ENCODE measurements at places on chromosomes 1 and 21.

DNA sequence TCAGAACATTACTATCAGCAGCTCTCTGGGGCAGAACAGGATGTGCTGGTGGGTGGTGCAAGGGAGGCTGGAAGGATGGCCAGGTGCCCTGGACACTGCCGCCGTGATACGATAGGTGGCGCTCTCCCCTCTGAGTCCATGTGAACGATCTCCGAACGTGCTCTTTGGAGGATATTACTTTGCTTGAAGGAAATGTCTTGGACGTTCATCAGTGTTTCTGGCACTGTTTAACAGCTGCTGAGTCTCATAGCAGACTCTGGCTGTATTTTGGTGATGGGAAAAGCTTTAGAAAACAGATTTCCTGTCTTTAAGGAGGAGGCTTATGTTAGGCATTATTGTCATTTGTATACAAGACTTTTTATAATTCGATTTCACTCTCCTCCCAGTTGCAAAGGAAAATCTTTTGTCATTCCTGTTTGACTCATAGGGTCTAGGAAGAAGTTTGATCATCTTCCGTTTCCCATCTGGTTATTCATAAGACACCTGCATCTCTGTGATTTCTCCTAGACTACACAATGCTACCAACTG, 386.2 kb upstream of the ADGRL2 start:
- DNase-seq: peak; percentile 82

DNA sequence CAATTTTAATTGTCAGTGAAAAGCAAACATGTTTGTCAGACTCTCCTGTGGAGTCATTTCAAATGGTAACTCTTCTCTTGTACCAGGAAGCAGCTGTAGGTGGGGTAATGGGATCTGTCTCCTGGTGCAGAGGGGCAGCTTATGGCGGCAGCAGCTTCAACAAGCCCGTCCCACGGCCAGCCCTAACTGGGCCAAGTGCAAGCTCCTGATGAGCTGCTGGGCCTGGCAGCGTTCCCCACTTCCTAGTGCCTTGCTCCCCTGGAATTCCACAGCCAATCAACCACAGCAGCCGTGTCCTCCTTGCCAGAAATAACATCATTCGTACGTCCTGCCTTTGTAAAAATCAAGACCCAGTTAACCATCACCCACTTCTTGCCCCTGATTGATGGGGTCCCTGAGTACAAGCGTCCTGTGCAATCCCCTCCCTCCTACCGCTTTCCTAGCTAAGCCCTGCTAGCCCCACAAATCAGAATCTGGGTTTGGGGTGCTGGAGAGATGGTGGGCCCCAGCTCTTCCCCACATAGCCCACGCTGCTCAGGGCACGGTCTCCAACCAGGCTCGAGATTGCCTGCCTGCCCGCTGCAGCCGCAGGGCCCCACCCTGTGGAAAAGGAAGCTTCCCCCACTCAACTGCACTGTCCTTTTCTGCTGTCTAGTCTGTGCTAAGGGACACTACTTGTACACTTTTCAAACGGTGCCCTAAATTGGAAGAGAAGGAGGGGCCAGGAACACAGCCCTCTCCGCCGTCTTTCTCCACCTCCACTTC, 61.2 kb downstream of the TOR1AIP2 start:
- no peak for DNase-seq

- DNase-seq: no peak
Measured at GRCh38 chr1:160207771-160208556, 2.8 kb downstream of the PEA15 start.

DNA sequence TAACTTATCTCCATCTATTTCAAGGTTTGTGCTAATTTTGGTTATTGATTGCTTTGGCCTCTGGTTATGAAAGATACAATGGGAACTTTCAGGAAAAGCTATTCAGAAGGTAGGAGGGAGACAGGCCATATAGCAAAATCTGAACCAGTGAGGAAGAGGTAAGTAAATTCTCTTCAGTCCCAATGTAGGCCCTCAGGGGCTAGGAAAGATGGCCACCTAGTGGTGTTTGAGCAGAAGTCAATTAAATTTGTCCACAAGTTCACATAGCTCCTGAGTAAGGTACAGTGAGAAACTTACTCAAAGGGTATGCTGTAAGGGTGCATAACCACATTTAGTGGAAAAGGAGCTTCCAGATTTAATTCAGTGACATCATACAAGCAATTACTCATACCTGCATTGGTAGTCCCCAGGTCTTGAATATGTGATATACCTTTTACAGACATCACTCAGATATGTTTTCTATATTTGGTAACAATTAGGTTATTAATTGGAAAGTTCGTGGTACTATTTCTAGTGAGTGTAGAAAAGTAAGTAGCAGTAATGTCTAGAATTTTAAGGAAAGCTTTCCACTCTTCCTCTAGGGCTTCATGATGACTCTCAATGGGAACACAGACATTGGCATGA, 21.4 kb upstream of the FMO1 start:
- DNase-seq: peak; percentile 62

DNA sequence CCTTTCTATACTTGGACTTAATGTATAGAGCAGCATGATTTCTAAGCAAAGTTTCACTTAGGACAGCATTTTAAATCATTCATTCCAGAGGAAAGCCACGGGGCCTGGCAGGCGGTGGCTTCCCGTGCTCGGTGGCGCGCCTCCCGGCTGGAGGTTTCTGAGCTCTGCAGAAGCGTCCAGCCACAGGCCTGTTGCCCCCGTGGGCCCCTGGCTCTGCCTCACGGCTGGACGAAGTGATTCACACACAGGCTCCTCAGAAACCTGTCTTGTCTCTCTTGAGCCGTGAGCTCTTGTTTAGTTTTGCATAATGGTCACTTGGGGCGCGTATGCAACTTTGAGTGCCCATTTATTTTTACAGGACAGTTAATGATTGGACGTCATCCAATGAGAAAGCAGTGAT, 22.1 kb upstream of the DIP2A start:
- no peak for DNase-seq

DNA sequence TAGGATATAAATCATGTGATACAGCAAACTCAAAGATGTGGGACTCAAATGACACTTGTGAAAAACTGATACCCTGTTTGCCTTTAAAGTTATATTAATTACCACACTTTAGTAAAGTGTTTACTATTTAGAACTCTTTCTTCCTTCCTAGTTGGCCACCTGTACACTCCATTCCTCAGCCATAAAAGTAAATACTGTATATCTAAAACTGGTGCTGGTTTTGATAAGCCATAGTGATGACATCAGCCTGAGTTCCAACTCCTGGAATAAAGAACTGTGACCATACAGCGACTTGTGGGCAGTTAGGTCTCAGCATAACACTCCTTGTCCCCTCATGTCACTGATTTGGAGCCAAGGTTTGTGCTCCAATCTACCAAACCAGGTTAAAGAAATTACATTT, 2.8 kb downstream of the PTGER3 start:
- DNase-seq: no peak

DNA sequence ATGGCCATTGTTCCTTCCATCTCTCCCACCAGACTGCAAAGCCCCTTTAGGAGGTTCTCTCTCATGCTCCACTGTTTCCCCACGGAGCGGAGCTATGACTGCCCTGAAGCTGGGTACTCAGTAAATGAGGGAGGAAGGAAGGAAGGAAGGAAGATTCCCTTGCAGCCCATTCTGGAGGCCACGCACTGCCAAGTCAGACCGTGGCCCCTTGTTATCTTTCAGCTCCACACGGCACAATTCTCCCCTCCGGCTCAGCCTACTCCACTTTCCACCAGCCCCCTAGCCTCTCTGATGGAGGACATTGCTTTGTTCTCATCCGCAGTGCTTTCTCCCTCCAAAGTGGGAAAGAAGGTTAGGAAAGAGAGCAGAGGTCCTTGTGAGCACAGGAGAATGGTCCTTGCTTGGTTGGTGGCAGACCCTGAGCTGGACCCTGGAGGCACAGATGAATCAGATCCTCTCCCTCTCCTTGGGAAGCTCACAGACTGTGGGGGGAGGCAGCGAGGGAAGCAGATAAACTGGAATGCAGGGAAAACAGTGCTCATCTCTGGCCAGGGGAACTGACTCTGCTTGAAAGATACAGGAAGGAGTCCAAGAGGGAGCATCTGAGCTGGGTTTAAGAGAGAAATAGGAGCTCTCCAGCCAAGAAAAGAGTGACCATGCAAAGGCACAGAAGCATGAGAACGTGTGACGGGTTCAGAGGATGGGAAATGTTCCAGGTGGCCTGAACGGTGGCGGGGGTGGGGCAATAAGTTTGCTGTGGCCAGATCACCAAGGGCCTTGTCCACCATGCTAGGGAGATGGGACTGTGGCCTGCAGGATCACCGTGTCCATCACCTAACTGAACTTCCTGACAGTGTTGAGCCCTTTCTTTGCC, 52.6 kb downstream of the GLIS1 start:
- no peak for DNase-seq

- DNase-seq: no peak
Measured at GRCh38 chr21:31334648-31335121, 9.4 kb downstream of the TIAM1 start.

DNA sequence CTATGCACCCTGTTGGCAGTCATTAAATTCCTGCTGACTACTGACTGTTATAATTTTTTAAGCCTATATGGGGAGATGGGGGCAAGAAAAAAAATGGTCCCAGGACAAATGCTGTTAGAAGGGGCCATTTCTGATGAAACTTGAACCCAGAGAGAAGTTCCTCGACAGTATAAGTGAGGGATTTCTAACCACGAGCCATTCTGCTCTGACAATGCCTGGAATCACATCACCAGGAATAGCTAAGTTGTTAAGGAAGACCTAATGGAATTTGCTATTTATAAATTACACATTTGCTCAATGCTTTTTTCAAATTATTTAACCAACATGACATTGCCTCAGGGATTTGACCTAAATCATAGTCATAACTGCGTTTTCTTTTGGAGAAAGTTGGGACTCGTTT, 55.2 kb downstream of the LHX9 start:
- DNase-seq: no peak

DNA sequence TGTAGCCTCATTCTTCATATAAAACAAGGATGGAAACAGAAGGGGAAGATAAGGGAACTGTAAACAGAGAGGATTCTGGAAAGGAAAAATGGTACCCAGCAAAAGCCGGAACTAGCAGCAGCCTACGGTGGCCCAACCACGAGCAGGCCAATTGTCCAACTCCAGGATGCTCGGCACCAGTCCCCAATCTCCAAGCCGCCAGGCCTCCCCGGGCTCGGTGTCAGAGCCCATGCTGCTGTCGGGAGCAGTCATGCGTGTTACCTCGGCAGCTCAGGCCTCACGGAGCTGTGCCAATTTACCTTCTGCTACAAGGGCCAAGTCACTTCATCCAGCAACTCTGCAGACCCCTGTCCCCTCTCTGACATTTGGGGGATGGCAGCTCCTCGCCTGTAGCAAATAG, 130.8 kb downstream of the ZBTB18 start:
- DNase-seq: no peak

- DNase-seq: no peak
Measured at GRCh38 chr1:163426505-163427251, 104.9 kb downstream of the NUF2 start.

DNA sequence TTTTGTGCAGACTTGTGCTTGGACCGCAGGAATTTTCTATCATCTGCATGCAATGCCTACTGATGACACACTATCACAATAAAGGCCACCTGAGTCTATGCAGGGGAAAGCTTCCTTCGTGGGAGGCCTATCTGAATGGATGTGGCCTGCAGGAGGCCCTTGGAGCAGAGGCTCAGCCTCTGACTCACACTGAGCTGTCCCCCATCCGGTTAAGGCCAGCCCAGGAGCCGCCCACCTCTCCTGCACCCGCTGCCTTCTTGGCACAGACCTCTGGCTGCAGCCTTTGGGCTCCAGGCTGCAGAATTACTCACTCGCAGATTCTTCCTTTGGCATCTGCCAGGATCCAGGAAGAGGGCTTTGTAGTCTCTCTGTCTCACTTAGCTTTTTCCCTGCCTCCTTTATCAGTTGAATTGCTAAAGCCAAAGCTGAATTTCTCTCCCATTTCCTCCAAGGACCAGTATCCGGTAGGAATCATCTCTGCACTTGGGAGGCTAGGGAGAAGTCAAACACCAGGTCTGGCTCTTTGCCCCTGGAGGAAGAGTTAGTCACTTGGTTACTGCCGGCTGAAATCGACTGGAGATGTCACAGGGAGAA, 65.1 kb upstream of the JUN start:
- DNase-seq: peak; percentile 90

- peak; percentile 28 for DNase-seq
Measured at GRCh38 chr1:42177541-42177981, 13.0 kb upstream of the GUCA2A start.
